ENCODE measurements at places on chromosomes 3 and 15.

DNA sequence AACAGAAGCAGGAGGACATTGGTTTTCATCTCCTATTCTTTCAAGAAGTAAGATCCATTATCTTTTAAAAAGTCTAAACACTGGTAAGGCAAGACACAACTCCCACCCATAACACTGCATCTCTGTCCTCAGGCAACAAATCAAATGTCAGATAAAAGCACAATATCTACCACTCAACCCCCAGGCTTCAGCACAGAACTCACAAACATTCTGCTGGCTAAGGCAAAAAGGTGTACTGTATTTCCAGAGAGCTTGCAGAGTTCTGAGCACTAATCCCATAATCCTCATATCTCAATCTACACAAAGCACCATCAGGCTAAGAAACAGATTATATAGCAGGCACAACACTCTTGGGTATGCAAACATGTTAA is 20.9 kb downstream of the RAF1 start:
- ATAC-seq, result peak; percentile 42

DNA sequence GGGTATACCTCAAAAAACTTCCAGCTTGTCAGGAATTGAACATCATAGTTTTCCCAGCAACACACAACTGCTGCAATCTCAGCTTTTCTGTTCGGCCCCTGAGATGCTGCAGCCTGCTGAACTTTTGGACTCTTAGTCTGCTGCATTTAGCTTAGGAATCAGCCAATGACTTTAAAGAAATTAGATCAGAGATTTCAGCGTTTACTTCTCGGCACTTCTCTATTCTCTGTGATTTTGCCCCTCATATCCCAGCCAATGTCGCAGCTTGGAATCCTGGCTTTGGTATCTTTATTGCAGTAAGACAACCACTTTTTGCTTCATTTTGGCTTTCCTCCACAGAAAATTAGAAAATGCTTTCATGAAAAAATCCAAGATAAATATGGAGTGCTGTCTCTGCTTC is 86.3 kb upstream of the MCTP2 start:
- ATAC-seq, result no peak

DNA sequence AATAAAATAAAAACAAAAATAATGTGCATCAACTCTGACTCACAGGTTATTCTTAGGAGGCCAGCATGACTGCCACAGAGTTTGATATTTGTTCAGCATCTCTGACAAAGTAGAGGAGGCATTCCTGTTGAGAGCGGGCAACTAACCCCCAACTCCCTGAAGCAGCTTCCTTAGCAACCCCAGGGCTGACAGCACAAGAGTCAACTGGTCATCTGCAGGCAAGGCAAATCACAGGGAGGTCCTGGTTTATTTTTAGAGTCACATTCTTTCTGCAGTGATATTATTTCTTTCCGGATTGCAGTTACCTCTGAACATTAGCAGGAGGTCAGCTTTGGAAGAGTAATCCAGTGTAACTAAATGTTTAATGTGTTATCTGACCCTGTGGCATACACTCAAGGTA is 273.0 kb downstream of the PLCL2 start:
- peak; percentile 80 for ATAC-seq

DNA sequence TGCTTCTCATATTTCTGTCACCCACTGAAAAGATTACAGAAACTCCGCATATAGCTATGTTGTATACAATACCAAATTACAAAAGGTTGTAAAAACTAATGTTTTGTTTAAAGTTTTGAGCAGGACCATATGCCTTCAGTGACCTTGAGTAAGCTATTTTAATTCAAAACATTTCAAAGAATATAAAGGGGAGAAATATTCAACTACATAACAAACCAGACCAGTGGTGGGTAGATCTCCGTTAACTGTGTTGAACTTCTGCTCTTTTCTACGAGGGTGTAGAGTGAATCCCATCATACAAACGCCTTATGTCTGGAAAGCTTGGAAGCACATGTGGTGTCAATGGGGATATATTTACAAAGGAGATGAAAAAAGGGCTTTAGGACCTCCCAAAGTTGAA is 68.4 kb upstream of the NR2F2 start:
- ATAC-seq, result no peak

DNA sequence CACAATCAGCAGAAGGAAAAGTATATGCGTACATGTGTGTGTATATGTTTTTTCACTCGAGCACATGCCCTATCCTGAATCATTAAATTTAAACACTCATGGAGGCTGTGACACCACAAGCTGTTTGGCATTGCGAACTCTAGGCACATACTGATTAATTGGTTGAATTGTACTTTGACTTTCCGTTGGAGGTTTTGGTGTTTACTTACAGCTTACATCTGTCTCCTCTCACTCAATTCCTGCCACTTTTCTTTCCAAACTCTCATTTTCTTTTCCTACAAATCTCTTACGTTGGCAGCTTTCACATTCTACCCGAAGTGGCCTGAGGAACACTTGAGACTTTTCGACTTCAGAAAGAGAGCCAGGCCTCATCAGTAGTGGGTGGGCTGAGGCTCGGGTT is 434.1 kb upstream of the SEMA6D start:
- no peak for ATAC-seq

DNA sequence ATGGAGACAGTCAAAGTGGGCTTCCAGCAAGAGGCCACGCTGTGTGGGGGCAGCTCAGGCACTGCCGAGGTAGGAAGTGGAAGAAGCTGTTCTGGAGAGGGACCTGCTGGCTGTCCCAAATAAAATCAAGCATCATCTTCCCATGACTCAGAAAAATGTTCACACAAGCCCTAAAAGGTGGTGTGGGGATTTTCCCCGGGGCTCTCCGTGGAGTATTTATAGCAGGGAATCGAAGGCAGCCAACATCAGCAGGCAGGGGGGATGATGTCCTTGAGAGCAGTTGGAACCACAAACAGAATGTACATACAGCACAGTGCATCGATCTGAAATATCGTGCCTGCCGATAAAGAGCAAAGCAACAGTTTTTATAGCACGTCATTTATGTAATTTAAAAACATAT is 27.6 kb downstream of the PRR23E start:
- ATAC-seq, result no peak

GRCh38 chr3:156750874-156751245 is 75.3 kb upstream of the LEKR1 start:
- peak; percentile 13 for ATAC-seq
